ENCODE measurements at places on chromosomes 6 and 20.
A peak's percentile ranks its signal among the peaks of the same experiment; 100 is the strongest.

DNA sequence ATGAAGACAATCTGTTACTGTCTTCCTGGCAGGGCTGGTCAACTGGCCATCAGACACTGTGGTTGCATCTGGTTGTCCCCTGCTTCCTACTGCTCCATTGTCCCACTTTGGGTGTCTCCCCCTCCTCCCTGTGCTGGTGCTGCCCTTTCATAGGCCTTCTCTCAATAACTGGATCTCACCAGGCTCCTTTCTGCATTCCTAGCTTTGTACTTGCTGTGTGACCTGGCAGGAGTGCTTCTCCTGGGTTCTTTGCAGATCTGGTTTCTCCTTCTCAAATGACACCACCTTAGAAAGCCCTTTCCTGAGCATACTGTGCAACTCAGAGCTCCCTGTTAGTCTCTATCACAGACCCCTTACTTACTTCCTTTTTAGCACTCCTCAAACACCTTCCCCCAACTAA is 223.0 kb downstream of the BCKDHB start:
- no peak for DNase-seq

GRCh38 chr20:18032977-18033892 is 24.5 kb downstream of the OVOL2 start:
- no peak for DNase-seq

- DNase-seq: peak; percentile 47
These were observed 68.1 kb upstream of the MAFB start for GRCh38 chr20:40757087-40757486.

GRCh38 chr6:44497807-44498206 is 110.3 kb downstream of the CDC5L start:
- no peak for DNase-seq

DNA sequence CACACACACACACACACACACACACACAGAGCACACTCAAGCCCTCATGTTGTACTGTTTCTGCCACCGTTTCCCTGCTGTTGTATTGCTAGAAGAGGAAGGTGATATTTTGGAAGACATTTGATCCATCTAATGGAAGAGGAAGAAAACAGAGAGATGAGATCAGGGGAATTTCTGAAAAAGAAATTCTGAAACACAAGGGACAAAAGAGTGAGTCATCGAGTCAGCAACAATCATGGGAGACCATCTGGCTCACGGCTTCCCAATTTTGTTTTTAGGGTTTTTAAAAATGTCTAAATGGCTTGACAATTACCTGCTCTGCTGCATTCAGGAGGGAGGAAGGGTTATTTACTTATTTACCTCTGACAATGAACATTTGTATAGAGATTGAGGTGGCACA is 22.0 kb downstream of the SOX4 start:
- no peak for DNase-seq

GRCh38 chr20:50115041-50115512 is 2.1 kb upstream of the UBE2V1 start:
- no peak for DNase-seq

DNA sequence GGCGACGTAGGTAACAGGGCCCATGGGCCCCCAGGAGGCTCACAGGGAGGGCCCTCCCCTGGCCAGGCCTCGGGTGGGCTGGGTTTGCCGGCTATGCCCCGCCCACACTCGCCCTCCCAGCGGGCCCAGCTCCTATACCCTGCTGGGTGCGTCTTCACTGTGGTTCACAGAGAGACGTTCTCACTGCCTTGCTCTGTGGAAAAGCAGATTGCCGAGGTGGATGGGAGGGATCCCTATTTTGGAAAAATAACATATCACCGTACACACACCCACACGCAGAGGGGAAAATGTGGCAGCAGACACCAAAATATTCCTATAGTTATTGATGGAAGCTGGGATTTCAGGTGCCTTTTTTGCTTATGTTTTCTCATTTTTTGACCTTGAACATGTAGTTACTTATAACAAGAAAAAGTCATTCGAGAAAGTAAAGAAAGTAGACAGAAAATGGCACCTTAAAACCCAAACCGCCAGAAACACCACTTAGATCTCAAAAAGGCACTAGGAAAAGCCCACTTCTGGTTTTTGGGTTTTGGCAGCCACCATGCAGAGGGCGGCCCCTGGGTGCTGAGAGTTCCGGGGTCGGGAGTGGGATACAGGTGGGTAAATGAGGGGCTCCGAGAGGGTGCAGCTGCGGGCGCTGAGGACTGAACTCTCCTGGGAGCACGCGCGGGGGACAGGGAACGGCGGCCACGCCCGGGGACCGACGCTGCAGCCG is 49.4 kb downstream of the TMEM242 start:
- peak; percentile 40 for DNase-seq

DNA sequence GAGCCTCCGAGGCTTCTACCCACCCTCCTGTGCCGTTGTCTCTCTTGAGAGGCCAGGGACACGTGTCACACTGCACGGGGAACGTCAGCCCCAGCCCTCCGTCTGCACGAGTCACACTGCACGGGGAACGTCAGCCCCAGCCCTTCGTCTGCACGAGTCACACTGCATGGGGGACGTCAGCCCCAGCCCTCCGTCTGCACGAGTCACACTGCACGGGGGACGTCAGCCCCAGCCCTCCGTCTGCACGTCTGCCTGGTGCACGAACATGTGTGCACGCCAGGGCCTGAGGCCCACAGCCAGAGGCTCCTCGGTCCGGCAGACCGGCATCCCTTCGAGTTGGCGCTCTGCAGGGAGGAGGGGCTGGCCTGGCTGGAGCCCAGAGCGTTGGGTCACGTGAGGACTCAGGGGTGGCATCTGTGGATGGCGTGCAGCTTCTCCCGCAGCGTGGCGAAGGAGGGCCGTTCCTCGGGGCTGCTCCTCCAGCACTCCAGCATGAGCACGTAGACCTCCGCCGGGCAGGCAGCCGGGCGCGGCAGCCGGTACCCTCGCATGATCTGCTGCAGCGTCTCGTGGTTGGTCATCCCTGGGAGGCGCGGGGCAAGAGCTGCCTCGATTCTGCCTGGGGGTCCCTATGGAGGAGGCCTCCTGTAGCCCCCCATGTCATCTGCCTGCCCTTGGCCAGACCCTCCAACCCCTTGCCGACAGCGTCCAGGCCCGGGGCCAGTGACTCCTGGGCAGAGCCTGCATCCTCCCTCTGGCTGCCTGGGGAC is 3.4 kb upstream of the PTK6 start:
- no peak for DNase-seq

- DNase-seq: no peak
These were observed 448.1 kb downstream of the CBLN4 start for GRCh38 chr20:55557191-55557590.

DNA sequence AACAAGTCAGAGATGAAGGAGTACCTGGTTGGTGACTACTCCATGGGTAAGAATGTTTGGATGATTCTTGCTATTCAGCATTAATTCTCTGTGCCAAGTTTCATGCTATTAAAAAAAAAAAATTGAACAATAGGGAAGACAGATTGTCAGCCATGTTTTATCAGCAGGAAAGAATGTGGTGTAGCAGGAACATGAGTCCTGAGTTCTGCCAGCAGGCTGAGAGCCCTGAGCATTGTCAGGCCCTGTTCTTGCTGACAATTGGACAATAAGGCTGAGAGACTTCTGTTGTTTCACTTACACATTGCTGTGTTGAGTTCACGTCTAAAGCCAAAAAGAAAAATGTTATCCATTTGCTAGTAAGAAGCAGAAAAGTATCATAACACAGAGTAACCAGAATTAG is 70.4 kb upstream of the SMIM28 start:
- no peak for DNase-seq

DNA sequence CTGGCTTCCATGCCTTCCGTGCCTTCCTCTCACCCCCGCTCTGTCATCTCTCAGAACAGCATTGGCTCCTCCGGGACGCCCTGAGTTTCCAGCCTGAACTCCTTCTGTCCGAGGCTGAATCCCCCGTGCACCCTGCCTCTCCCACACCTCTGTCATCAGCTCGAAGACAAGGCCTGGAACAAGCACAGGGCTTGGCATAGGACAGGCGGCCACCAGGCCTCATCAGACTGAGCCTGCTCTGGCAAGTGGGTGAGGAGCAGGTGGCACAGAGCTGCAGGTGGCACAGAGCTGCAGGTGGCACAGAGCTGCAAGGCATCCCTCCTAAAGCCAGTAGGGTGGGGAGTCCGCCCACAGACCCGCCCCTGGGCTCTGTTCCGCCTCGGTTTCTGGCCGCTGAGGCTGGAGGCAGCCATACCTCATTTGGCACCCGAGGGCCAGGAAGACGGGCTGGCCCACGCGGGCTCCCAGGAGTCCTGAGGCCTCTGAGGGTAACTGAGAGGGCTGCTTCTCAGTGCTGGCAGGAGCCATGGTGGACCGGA is 60.2 kb downstream of the EZR start:
- no peak for DNase-seq

Data from activated CD4-positive, alpha-beta T cell treated with anti-CD3 and anti-CD28 coated beads, Interleukin-2, Interleukin-4, amounts not matched to agents 100 ng/mL and 50 ng/mL, durations not matched to agents 16 hours and 8 hours (primary cell).